ENCODE measurements at places on chromosomes 2 and 18.

DNA sequence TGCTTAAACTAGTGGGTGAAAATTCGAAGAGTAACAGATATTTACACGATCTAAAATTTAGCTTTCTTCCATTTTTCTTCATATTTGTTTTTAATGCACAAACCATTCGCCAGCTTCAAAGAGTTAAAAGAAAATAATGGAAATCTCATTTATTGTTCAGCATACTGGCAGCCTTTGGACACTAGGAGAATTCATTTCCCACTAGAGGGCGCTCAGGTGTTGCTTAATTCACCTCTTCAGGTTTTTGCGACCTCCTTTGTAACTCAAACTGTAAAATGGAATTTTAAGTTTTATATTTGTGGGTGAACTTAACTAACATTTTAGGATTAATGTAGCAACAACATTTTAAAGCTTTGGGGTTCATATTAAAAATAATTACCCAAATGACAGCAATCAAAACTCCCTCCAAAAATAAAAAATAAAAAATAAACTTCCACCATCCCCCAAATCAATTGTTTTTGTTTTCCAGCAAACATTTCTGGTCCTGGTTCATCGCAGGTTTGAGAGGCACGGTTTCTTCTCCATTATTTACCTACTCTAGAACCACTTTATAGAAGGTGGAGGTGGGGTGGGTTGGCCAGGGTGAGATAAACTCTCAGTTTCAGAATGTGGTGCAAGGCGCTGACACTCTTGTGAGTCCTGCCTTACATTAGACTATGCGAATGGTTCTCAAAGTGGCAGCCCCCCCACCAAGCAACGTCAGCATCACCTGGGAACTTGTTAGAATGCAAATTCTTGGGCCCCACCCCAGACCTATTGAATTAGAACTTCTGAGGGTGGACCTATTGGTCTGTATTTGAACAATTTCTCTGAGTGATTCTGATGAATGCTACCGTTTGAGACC is 24.7 kb upstream of the PNPT1 start:
- no peak for DNase-seq

DNA sequence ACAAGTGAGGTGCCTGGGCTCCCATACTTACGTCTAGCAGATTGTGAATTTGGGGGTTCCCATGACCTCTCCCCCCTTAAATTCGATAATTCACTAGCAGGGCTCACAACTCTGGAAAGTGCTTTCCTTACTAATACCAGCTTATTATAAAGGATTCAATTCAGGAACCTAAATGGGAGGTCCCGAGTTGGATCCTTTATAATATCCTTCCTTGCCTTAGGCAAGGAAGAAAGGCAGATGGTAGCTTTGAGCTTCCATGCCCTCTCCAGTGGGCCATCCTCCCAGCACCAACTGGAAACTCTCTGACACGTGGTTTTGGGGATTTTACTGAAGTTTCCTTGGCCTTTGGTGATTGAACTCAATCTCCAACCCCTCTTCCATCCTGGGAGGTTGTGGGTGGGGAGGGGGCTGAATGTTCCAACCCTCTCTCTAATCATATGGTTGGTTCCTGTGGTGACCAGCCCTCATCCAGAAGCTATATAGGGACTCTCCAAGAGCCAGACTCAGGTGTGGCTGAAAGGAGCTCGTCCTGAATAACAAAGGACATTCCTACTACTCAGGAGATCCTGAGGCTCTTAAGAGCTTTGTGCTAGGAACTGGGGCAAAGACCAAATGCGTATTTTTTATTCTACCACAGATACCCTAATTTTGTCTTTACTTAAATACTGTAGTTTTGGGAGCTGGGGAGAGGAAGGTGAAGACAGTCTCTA is 62.2 kb downstream of the HAUS1 start:
- no peak for DNase-seq

GRCh38 chr18:51163543-51163942 is 33.9 kb downstream of the MEX3C start:
- no peak for DNase-seq

GRCh38 chr2:239494578-239494977 is 93.8 kb upstream of the HDAC4 start:
- DNase-seq = no peak

Data from DMS 273 treated with DMSO at 0.1 percent for 48 hours (cell line).